CD4-positive, alpha-beta T cell treated with Interferon gamma for 1 hour (primary cell): ENCODE measurements at places on chromosomes 3 and 15.
A peak's percentile ranks its signal among the peaks of the same experiment; 100 is the strongest.

GRCh38 chr3:42790714-42791229 lies 13.5 kb downstream of the HIGD1A start:
- DNase-seq: no peak

- DNase-seq: peak; percentile 9
Measured at GRCh38 chr3:52851348-52851747, 16.5 kb upstream of the MUSTN1 start.

- no peak for DNase-seq
Measured at GRCh38 chr15:29935296-29936004, 113.2 kb upstream of the TJP1 start.

DNA sequence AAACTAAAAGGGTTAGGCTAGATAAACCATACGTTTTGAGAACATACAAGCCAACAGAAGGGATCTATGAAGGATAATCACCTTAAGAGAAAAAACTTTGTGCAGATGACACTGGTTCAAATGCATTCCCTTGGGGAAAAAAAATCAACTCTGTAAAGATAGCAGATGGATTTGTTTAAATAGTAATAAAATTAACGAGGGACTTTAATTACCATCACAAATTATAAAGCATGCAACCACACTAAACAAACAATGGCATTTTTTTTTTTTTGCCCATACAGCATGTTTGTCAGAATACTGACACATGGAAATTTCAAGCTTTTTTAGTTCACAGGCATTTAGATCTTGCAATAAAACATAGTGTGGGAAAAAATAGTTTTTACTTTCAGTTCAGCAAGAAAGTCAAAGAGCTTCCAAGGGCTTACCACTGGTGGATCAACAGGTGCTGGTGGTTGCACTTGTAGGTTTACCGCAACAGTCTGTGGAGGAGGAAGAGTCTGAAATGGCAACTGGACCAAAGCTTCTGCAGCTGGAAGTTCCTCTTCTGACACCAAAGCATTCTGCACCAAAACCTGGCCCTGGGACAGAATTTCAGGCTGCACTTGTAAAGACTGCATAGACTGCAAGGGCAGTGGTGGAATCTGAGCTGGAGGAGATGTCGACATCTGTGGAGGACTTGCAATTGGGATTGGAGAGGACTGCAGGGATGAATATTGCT lies 53.1 kb downstream of the PHC3 start:
- DNase-seq: peak; percentile 10

DNA sequence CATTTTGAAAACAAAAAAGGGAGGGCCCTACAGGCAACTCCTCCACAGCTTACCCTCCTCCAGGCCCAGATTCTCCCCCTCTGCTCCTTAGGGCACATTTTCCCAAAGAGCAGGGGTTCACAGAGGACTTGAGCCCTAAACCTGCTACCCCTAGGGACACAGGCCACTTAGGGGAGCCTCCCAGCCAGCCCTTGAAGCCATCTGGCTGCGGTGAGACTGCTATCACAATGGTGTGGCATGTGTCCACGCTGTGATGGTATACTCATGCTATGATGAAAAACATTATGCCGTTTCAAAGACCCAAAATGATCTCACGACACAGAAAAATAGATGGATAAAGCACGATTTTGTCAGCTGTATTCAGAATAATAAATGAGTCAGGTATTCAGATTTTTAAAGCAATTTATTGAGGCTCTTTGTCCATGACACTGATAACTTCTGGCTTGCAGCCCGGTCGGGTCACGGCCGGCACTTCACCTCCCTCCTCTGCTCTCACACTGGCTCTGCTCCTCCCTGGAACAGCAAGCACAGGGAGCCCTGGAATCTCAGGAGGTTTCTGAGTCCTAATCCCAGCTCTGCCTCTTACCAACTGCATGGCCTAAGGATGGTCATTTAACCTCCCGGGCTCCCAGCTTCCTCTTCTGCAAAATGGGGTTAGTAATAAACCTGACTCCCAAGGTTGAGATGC lies 115.3 kb downstream of the MEGF11 start:
- no peak for DNase-seq
